ENCODE measurements at places on chromosomes 3 and 15. TPM values are rescaled to one million over a fixed set of nuclear protein-coding genes. Genes with fewer than 3 reads are reported as not detected.

Gene CD276
- total RNA-seq: 102 TPM

Gene ATP13A4
- total RNA-seq: 0.19 TPM

Gene GRM7
- not detected for total RNA-seq

Gene NR2E3
- total RNA-seq: 0.38 TPM

Gene FAM174B
- total RNA-seq: 1.2 TPM

Gene CHRM5
- total RNA-seq: not detected

Gene PAQR9
- total RNA-seq: 0.19 TPM

Gene ST3GAL6
- total RNA-seq: 10.4 TPM

Gene NANOGP8
- not detected for total RNA-seq

Gene TPRG1
- total RNA-seq: 0.56 TPM

Gene LRRN1
- total RNA-seq: under 0.01 TPM

Gene SLC30A4
- 11.5 TPM for total RNA-seq

Gene C3orf80
- 0.58 TPM for total RNA-seq

Gene ZCWPW2
- total RNA-seq: 0.38 TPM

Gene PSMD2
- 1,347 TPM for total RNA-seq

Gene ACTL6A
- 95.5 TPM for total RNA-seq

Gene SEMA7A
- total RNA-seq: 59.6 TPM

Gene RHOV
- total RNA-seq: not detected

Gene IDH2
- total RNA-seq: 51.6 TPM

Gene OSTN
- total RNA-seq: 10.4 TPM

Gene HHATL
- total RNA-seq: not detected

Gene TNFAIP8L3
- total RNA-seq: 17.8 TPM

Gene CHMP2B
- total RNA-seq: 25.1 TPM

Gene PLSCR2
- total RNA-seq: not detected

Gene ANKUB1
- not detected for total RNA-seq

Gene GPR160
- total RNA-seq: 2.0 TPM

Gene EMC7
- total RNA-seq: 102 TPM

Gene KCNMB3
- total RNA-seq: 0.85 TPM
